HFFc6 (cell line): ENCODE measurements at places on chromosomes 2 and 18.
A peak's percentile ranks its signal among the peaks of the same experiment; 100 is the strongest.

GRCh38 chr2:168432100-168432499 is 24.0 kb upstream of the CERS6 start:
- no peak for DNase-seq

DNA sequence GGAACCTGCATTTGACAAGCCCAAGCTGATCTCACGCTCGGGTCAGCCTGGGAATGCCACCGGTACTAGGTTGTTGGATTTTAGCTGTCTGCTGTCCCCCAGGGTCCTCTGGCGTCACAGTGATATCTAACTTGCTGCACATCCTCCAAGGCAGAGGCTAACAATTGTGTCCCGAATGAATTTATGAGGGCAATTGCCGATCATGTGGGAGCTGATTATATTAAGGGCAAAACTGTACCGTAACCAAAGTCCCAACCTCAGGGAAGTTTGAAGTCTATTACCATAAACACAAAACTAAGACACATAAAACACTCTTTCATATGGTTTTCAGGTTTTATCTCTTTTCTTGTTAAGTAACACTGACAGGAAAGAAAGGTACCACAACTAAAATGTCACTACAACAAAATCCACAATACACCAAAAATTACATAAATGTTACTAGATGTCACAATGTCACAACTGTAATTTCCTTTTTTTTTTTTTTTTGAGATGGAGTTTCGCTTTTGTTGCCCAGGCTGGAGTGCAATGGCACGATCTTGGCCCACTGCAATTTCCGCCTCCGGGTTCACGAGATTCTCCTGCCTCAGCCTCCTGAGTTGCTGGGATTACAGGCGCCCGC is 6.7 kb downstream of the UXS1 start:
- no peak for DNase-seq

- no peak for DNase-seq
Measured at GRCh38 chr2:241944821-241945220, 75.3 kb downstream of the RTP5 start.

DNA sequence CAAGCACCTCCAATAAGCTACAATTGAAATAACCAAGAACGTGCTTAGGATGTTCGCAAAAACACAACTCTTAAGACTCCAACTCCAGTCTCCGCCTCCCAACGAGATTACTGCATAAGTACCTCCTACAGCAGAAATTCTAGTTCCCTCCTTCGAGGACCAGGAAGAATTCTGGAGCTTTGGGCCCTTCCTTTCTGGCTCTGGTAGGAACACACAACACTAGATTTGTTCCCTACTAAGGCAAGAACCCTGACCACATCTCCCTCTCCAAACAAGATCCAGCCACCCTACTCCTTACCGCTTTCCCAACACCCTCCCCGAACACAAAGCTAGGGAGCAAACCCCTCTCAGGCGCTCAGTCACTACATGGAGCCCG is 721 bp downstream of the ADAM17 start:
- DNase-seq: peak; percentile 64

- DNase-seq: no peak
Measured at GRCh38 chr2:32663864-32664263, 36.0 kb downstream of the TTC27 start.

DNA sequence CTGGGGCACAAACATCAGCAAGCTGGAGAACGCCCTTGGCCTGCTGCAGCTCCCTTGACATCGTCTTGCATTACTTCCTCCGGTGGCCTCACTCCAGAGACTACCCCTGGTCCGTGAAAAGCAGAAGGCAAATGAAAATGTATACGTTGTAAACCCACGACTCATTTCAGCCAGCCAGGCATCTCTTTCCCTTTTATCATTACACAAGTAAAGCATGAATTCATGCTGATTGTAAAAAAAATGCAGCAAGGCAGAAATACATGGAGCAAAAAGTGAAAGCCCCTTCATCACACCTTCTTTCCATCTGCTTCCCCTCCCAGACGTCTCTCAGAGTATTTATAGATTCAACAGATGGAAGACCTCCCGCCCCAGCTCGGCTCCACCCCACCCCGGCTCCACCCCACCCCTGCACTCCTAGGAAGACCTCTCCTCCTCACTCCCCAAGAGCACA is 41.6 kb upstream of the RALBP1 start:
- DNase-seq: no peak

DNA sequence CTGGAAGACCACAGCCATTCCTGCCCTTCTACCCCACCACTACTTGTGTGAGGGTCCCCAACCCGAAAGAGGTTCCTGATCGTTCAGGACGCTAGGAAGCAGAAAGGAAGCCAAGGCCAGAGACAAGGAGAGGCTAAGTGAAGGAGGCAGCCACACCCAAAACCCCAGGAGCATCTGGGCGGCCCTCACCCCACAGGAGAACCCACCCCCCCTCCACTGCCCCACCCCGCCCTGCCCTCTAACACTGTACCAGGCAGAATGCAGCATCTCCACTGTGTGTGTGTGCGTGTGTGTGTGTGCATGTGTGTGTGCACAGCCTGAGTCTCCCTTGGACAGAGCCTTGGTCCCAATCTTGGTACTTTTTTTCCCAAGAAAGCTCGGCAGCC is 207.5 kb upstream of the HAAO start:
- no peak for DNase-seq

DNA sequence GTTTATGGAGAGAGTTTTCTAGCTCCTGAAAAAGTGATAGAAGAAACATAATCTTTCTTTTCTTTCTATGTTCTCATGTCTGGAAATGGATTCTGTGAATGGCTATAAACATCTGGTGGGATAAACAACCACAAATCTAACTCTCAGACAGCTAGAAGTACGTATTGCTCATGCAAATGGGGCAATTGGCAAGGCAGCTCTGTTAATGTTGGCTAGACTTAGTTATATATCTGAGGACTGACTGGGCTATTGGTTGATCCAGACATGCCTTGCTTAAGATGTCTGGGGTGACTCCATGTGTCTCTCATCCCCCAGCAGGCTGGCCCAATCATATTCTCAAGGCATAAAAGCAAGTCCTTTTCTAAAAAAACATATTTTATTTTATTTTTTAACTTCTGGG is 939.2 kb upstream of the NRXN1 start:
- DNase-seq: no peak

- peak; percentile 52 for DNase-seq
Measured at GRCh38 chr2:175414882-175415487, 233.5 kb upstream of the ATP5MC3 start.

- peak; percentile 3 for DNase-seq
Measured at GRCh38 chr2:32422133-32422532, 65.3 kb downstream of the BIRC6 start.

- no peak for DNase-seq
Measured at GRCh38 chr2:26472821-26473655, 4.9 kb downstream of the OTOF start.

DNA sequence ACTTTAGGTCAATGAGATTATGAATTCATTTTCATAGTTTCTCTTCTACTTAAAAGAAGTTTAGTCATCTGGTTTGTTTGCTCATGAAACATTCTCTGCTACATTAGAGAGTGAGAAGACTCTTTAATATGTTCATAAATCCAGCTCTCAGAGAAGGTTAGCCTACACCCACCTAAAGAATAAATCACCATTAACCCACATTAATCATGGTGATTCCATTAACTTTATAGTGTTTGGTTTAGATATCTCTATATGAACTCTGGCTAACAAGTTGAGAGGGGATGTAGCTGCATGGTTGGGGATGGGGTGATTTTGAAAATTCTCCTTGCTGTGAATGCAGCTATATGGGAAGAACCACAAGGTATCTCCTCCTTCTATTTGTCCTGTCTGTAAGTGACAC is 10.7 kb downstream of the TFPI start:
- no peak for DNase-seq

DNA sequence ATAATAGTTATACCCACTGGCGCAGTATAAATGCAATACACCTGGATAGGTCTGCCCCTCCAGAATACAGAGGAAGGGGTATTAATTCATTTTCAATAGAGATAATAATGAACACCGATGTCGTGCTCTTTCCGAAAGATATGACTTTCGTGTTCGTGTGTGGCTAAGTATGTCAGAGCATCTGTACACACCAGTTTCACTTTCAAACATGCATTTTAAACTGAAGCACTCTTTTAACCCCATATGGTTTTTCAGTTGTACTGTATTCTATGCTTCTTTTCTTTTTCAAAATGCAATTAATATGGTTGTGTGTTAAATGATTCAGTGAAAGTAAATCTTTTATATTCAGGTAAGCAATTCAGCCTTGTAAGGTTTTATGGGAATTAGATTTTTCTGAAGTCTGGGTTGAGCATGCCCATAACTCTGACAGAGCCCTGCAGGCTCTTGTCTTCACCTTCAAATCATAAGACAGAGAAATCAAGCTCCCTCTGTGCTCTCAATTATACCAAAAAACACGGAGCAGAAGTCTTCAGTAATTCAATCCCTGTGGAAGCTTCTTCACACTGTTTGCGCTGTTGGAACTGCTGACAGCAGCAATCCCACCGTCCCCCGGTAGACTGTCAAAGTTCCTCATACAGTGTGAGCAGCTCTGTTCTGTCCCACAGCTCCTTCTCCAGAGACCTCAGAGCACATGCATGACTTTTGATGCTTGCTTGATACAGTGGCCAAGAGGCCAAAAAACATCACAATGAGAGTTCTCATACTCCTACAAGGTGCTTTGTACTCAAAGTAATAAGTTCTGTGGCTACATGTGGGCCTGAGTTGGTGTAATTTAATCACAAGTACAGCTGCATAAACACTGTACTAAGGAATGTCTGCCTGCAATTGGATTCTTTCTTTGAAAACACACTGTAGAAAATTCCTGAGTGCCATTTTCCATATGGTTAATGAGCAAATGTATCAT is 186.8 kb downstream of the ZNF521 start:
- peak; percentile 32 for DNase-seq

GRCh38 chr2:206521612-206522011 is 78.3 kb downstream of the ADAM23 start:
- DNase-seq: no peak

DNA sequence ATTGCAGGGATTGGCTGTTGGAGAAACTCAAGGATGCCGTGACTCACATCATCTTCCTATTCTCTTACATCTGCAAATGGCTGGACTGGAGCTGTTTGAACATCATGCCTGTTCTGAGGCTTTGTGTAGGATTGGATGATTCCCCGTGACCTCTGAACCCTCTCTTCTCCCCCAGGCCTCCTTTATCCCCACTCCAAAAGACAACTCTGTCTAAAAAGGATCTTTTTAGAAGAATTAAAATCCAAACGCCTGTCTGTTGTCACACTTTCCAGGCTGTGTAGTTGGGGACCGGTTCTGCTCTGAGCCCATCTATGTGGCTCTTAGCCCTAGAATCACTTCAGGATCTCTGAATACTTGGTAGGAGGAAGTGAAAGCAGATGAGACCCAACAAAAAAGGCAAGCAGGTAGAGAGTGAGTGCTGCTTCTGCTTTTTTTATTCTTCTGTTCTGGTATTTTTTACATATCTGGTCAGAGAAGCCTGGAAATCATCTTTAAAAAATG is 565 bp downstream of the SP140 start:
- DNase-seq: no peak

DNA sequence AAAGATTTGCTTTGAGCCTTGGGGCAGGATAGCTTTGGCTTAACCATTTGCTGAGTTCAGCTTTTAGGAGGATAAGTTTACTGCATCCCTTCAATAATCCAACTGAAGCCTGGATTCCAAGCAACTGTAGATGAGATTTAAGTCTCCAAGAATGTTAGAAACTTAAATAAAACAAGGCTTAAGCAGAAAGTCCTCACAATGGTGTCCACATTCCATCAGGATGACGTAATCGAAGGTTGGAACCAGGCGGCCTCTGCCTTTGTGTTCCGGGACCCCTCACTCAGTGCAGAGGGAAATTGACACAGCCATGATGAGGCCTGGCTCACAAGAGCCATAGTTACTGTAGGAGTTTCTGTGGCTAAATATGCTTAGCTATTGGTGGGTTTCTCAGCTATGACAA is 260.4 kb downstream of the LPIN1 start:
- no peak for DNase-seq

- DNase-seq: no peak
Measured at GRCh38 chr2:41907771-41908207, 140.0 kb upstream of the PKDCC start.

DNA sequence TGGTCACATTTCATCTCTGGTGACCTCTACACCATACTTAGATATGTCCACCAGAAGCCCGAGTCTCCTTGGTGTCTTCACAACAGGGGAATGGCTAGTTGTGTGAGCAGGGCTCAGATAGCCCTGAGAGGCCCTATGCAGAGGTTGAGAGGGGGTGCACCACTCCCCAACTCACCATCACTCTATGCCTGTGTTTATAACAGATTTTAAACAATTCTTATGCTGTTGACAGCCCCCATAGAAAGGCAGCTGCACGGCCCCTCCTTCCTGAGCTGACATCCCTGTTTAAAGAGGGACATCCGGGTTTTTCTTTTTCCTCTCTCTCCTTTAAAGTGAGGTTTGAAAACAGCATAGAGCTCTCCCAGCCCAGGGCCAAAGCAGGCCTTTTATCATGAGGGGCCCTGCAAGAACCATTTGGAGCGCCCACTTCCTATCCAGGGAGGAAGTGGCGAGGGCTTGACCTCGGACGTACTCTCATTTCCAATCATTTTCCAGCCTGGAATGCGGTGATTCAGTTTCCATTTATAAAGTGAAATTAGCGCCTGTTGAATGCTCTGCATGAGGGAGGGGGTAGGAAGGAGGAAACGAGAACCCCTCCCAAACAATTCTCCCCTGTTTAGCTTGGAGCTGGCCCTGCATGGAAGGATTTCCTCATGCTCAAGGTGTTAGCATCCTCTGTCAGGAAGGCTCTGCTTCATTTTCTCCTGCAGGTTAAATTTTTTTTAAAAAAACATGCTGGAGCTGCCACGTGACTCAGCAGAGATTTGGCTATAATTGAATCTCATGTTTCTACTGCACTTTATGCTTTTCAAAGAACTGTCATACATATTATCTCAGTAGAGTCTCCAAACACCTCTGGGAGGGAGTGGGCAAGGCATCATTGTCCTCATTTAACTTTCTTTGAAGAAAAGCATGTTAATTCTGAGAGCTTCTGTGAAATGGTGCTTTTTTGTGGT is 117.5 kb downstream of the DDX1 start:
- DNase-seq: no peak

- DNase-seq: peak; percentile 76
Measured at GRCh38 chr2:75547345-75548035, 13.2 kb downstream of the EVA1A start.

DNA sequence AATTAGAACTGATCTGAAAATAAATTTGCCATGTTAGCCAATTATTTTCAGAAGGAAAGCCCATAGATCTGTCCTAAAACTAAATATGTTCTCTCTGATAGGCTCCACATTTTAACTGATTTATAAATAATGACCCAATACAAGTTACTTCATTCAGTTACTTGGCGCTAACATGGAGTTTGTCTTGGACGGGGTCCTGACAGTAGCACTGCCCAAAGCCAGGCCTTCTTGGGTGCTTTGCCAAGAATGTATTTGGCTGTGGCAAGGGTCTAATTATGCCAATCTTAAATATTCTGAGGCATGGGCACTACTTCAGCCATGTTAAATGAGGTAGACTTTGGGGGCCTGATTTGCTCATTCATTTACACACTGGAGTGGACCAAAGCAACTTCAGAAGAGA is 135.0 kb upstream of the PKDCC start:
- no peak for DNase-seq

DNA sequence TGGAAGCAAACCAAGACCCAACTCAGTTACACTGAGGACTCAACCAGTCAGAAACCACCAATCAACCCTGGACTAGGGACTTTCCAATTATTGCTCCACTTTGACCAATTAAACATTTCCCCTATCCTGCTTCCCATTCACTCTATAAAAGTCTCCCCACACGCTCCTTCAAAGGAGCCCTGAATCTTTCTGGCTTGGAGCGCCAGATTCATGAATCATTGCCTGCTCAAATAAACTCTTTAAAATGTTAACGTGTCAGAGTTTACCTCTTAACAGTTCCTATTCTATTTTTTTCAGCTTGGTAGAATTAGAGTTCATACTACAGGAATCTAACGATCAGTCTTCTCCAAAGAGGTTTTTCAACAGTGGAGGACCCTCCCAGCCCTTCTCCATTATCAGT is 20.7 kb upstream of the SULT1C2 start:
- peak; percentile 89 for DNase-seq
